ENCODE measurements at places on chromosomes 7 and 10. TPM values are rescaled to one million over a fixed set of nuclear protein-coding genes. Genes with fewer than 3 reads are reported as not detected.

STAG3 gene
- 0.33 TPM for total RNA-seq

TMEM273 gene
- total RNA-seq = not detected

TRPV5 gene
- total RNA-seq = not detected

WDR91 gene
- total RNA-seq = 33.8 TPM

KLLN gene
- total RNA-seq = 1.2 TPM

GDF2 gene
- not detected for total RNA-seq

SLC13A1 gene
- not detected for total RNA-seq

PDE6C gene
- not detected for total RNA-seq

DTX2 gene
- 17.7 TPM for total RNA-seq

TRIM56 gene
- 30.8 TPM for total RNA-seq

HTR7 gene
- total RNA-seq = 20.2 TPM

FMC1 gene
- total RNA-seq = 7.1 TPM

TSC22D4 gene
- total RNA-seq = 12.0 TPM

MIOS gene
- 27.5 TPM for total RNA-seq

UPK3BL2 gene
- 18.8 TPM for total RNA-seq

EVX1 gene
- not detected for total RNA-seq

CRPPA gene
- 1.0 TPM for total RNA-seq

BRI3 gene
- total RNA-seq = 24.5 TPM

GPR37 gene
- 1.2 TPM for total RNA-seq

CRYGN gene
- total RNA-seq = not detected

DNAH11 gene
- total RNA-seq = not detected

FAM241B gene
- total RNA-seq = 4.0 TPM

ASIC3 gene
- total RNA-seq = 4.5 TPM

TFEC gene
- total RNA-seq = 0.19 TPM

MKX gene
- 13.8 TPM for total RNA-seq

SLC16A12 gene
- 0.07 TPM for total RNA-seq

DGKI gene
- total RNA-seq = 0.29 TPM

CTAGE4 gene
- total RNA-seq = 10.3 TPM

SLC39A12 gene
- not detected for total RNA-seq

SFTPA1 gene
- total RNA-seq = not detected

C7orf57 gene
- total RNA-seq = 2.6 TPM

PLCE1 gene
- not detected for total RNA-seq

EIF4H gene
- total RNA-seq = 365 TPM

VIM gene
- 1,978 TPM for total RNA-seq

TMEM178B gene
- 0.17 TPM for total RNA-seq

MRLN gene
- total RNA-seq = not detected

MINDY3 gene
- 28.0 TPM for total RNA-seq

NPSR1 gene
- total RNA-seq = not detected

FXYD4 gene
- not detected for total RNA-seq

PTPN12 gene
- total RNA-seq = 71.0 TPM

FAM25C gene
- not detected for total RNA-seq

ADCYAP1R1 gene
- total RNA-seq = not detected

RAB11FIP2 gene
- total RNA-seq = 17.3 TPM

ZMIZ2 gene
- total RNA-seq = 55.6 TPM

CNTNAP2 gene
- not detected for total RNA-seq

ACBD7 gene
- total RNA-seq = 0.33 TPM

EBF3 gene
- under 0.01 TPM for total RNA-seq

TMEM120A gene
- total RNA-seq = 30.3 TPM

POLR2J2 gene
- 4.2 TPM for total RNA-seq

SPAM1 gene
- not detected for total RNA-seq

XRCC2 gene
- 7.6 TPM for total RNA-seq

BMPER gene
- total RNA-seq = not detected

BTBD16 gene
- total RNA-seq = not detected

CCDC136 gene
- 1.5 TPM for total RNA-seq

RBM28 gene
- 46.9 TPM for total RNA-seq

Data from mammary epithelial cell (primary cell).